AG10803 (cell line): ENCODE measurements at places on chromosomes 4 and X.
A peak's percentile ranks its signal among the peaks of the same experiment; 100 is the strongest.

- DNase-seq: no peak
Observed at GRCh38 chr4:173288698-173289352, 45.3 kb downstream of the HMGB2 start.

- no peak for DNase-seq
Observed at GRCh38 chr4:17618926-17619325, 4.5 kb downstream of the MED28 start.

GRCh38 chrX:153592966-153593688 is 5.8 kb downstream of the CCNQ start:
- DNase-seq: no peak

GRCh38 chrX:85506871-85507270 is 127.4 kb upstream of the POF1B start:
- no peak for DNase-seq

DNA sequence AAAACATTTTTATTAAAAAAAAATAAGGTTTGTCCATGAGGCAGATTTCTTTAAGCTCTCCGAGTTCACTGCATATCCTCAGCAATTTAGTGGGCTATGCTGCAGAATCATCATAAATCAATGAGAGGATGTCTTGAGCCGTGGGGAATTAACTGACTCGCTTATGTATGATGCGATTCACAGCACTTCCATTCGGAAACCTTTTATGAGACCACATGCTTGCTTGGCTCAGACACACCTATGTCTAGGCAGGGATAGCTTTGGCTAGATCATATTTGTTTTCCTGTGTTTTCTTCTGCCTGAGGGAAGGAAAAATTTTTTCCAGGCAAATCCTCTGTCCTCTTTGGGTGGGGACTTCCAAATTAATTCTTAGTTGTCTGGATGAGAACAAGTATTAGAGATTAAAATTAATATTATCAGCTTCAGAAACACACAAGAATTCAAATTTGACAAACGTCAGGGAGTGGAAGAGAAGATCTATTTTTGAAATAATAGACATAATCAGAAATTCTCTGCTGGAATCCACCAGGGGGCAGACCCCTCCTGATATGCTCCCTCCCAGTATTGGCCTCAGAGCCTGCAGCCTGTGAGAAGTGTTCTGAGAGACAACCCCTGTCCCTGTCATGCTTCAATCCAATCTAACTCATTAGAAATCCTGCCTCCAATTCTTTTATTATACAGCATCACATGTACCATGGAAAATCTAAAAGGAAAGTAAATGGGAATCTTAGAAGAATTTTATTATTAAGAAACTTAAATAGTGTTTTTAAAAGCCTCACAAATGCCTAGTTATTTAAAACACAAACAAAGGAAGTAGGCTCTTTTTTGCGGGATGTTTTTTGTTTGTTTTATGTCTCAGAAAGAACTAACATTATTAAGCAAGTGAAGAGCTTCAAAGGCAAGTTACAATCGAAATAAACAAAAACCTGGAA is 345.1 kb upstream of the TACR3 start:
- DNase-seq: no peak

DNA sequence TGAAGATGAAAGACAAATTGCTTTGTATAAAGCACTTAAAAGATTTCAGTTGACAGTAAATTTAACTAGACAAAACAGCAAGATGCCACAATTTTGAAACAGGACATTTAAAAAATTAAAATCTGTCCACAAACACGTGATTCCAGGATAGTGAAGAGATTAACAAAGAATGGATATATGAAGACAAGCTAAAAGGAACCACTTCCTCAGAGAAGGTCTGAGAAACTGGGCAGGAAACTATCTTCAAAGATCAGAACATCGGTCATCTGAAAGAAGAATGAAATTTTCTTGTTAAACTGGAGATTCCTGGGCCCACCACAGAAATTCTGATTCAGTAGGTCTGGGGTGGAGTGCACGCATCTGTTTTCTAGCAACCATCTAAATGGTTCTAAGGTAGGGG is 1.4 kb downstream of the RWDD4 start:
- peak; percentile 47 for DNase-seq

GRCh38 chrX:1165535-1166196 is 46.8 kb downstream of the CRLF2 start:
- DNase-seq: peak; percentile 0

DNA sequence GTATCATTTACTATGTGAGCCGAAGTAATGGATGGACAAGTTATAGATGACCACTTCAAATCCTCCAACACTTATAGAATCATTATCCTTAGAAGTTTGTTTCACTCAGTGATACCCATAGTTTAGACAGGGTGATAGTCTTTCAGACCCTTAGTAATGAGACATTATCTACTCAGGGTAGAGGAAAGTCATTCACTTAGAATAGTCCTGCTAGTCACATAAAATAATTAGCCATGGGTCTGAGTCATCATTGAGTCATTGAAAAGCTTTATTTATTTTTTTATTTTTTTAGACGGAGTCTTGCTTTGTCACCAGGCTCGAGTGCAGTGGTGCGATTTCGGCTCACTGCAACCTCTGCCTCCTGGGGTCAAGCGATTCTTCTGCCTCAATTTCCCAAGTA is 321.7 kb upstream of the FSTL5 start:
- no peak for DNase-seq

- DNase-seq: peak; percentile 70
Observed at GRCh38 chr4:54091637-54092404, 8.1 kb upstream of the GSX2 start.

- no peak for DNase-seq
Observed at GRCh38 chr4:56723659-56724230, 42.6 kb upstream of the HOPX start.

- DNase-seq: no peak
Observed at GRCh38 chr4:109588176-109588575, 28.1 kb downstream of the MCUB start.

DNA sequence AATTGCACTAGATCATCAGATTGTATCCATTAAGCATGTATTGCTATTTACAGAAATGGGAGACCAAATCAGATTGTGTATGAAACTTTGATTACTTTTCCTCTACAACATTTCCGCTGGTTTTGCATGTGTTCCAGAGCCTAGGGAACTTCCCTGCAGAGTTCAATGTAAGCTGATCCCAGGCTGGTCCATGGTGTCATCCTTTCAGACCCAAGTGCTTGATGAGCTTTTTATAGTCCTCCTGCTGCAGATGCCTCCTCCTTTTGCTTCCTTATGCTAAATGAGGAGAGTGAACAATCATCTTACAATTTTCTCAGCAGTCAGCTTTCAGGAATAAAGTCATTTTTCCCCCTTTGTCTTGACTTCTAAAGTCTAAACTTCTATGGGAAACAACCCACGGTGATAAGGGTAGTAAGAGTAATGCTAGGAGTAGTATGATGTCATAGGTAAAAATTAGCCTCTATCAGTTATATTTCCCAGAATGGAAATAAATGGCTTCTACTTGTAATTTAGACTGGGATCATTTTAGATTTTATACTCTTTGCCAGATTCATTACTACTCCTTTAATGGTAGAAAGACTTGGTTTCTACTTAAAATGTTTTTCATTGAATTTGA is 55.1 kb upstream of the SLC4A4 start:
- no peak for DNase-seq

DNA sequence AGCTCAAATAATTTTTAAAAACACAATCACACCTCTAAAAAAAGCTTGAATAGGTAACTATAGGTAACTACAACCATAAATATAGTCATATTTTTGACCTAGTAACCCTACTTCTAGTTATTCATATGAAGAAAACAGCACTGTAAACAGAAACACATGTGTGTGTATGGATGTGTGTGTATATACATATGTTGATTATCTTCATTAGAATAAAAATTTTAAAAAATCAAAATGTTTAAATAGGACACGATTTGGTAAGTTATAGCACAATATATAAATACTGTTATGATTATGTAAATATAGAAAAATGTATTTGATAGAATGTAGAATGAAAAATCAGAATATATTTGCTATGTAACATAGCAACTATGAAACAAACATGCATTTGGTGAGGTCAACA is 258.1 kb upstream of the GK2 start:
- no peak for DNase-seq

GRCh38 chr4:81562093-81562492 is 90.4 kb upstream of the RASGEF1B start:
- DNase-seq: no peak

- DNase-seq: no peak
Observed at GRCh38 chr4:186285147-186285546, 19.2 kb downstream of the F11 start.

GRCh38 chr4:71494539-71494938 is 155.7 kb downstream of the SLC4A4 start:
- no peak for DNase-seq

DNA sequence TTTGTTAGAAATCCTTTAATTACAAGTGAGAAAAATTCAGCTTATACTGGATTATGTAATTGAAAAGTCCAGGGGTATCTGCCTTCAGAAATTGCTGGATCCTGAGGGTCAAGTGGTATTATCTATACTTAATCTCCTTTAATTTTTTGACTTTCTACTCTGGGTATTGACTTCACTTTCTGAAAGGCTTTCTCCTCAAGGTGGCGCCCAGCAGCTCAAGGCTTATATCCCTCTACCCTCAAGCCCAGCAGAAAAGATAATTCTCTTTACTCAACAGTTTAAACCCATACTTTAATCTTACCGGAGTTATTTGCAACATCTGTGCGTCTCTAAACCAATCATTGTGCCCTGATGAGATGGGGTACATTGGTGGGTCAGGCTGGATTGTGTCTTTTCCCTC is 129.5 kb downstream of the LARP7 start:
- DNase-seq: peak; percentile 48

DNA sequence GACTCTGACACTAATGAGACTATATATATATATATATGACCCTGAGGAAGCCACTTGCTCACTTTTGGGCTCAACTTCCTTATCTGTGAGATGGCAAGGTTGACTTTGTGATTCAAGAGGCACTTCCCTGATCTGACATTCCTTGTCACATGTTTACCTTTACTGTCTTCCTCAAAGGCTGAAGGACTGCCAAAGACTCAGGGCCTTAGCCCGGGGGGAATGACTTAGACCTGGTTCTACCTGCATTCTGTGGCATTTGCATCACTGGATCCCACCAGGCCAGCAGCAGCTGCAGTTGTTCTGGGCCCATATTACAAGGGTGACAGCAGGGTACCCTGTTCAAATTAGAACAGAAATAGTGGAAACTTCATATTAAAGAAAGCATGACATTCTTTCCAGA is 3.1 kb upstream of the HS6ST2 start:
- no peak for DNase-seq

GRCh38 chr4:122576261-122577188 is 44.3 kb downstream of the IL21 start:
- peak; percentile 45 for DNase-seq

DNA sequence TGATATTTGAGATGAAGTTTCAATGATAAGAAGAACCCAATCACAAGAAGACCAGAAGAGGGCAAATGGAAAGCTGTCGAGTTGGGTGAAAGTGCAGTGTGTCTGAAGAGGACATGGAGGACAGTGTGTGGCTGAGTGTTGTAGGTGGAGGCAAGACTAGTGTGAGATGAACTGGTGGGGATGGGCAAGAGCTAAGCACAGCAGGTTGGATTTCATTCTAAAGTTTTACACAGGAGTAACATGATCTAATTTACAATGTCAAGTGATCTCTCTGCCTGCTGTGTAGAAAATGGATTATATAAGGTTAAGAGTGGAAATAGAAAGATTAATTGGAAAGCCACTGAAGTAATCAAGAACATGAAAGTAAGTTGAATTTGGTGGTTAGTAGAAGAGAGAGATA is 208.6 kb upstream of the ETNPPL start:
- DNase-seq: no peak

GRCh38 chr4:149715822-149716585 is 99.6 kb downstream of the IQCM start:
- DNase-seq: no peak

GRCh38 chr4:992297-993110 is 700 bp downstream of the SLC26A1 start:
- DNase-seq: no peak

GRCh38 chr4:184400891-184401290 is 73.5 kb downstream of the IRF2 start:
- no peak for DNase-seq

DNA sequence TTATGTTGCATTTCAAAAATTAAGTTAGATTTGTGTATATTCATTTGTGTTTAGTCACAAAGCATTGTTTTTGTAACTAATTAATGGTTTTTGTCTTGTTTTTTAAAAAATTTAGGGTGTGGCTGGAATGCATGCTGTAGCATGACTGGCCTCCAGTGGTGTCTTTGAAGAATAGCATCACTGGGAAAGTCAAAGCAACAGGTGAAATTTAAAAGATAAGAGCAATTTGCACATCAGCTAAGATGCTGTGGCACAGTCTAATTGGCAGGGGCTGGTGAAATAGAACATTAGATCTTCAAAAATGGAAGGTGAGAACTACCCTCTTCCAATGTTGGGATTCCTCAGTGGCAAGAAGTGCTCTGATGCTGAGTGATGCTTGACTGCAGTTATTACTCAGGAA is 45.3 kb downstream of the ANK2 start:
- peak; percentile 13 for DNase-seq

GRCh38 chr4:140180577-140180976 is 26.6 kb upstream of the MAML3 start:
- DNase-seq: no peak

- no peak for DNase-seq
Observed at GRCh38 chr4:55989766-55990165, 41.0 kb downstream of the CEP135 start.

- no peak for DNase-seq
Observed at GRCh38 chrX:97328853-97329390, 445.2 kb downstream of the RPA4 start.

DNA sequence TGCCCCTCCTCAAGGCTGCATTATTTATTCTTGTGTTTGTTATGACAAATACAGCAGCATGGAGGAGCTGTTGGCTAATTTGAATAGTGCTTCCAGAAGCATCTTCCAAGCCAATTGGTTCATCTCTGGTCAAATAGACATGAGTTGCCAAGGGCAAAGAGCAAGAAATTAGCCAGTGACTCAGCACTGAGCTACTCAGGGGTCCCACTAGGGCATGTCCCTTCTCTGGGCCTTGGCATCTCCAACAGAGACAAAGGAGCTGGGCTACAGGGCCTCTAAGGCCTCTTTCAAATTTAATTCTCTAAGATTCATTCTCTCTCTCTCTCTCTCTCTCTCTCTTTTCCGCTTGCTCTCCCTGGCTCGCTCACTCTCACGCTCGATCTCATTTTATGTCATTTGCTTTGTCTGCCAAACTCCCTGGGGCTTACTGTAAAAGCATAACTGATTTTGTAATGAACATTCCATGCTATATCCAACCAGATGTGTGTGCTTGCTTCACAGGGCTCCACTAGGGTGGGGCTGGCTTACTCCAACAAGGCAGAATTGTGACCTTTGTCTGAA is 86.7 kb upstream of the MAGEA4 start:
- DNase-seq: peak; percentile 96
